ENCODE measurements at places on chromosomes 5 and 9.

- DNase-seq, result no peak
Observed at GRCh38 chr5:1445689-1446601, 705 bp upstream of the SLC6A3 start.

DNA sequence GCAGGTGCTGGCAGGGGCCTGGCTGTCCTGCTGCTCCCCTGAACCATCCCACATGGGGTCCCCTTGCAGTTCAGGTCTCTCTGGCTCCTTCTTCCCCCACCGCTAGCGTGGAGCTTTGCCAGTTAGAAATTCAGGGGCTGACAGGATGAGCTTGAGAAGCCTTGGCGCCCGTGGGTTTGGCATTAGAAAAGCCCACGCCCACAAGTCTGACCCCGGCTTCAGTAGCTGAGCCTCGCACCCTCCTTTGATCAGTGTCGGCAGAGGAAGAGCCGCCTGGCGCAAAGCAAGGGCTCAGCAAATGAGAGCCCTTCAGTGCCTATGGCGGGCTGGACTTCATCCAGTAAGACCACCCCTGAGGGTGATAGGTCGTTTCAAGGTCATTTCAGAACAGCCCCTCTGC, 30.1 kb upstream of the NCS1 start:
- DNase-seq, result no peak

DNA sequence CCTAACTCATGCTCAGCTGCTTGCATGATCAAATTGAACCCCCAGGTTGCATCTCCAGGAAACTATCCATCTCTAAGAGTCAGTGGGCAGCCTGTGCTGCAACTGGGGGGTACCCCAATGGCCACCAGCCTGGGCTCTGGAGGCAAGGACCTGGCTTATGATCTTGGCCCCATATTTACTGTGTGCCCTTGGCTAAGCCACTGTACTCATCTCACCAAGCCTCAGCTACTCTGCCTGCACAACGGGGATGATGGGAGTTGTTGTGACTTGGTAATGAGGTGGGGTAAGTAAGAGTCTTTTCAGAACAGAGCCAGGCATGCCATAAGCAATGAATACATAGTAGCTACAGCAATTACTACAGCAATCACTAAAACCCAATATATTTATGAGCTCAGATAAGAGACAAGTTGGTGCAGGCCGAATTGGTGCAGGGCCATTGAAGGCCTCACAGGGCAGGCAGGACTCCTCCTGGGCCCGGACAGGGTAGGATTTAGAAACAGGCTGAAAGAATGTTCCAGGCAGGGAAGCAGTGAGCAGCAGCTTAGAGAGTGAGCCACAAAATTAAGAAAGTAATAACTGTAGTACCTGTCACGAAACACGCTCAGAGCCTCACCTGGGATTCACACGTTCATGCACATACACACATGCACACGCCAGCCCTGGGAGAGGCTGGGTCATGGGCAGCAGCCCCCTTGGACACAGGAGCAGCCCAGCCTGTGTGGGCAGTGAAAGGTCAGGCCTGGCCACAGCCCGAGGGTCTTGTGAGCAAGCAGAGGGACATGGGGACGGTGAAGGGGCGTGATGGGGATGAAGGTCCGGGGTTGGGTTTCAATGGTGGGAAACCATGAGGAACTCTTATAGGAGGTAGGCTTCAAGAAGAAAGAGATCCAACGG, 74.1 kb downstream of the PAX5 start:
- DNase-seq, result no peak

GRCh38 chr5:173243831-173244305, 8.9 kb upstream of the NKX2-5 start:
- DNase-seq, result no peak
